ENCODE measurements at places on chromosomes 4 and X.

DNA sequence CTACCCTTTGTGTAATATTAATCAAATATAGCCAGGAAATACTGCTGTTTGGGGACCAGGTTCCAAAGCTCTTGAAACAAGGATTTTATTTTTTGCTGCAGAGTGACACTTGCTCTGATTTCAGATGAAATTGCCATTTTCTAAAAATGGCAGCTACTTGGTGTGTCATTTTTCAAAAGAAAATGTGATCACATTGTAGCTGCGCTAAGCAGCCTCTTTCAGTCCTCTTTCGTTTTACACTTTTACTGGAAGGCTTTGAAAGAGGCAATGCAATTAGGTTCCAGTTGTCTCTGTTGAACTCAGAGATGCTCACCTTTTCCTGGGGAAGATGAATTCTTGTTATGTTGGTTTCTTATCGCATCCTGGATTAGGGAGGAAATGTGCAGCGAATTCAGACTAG lies 85.1 kb downstream of the CT47B1 start:
- no peak for DNase-seq

GRCh38 chrX:66876776-66877175 lies 237.9 kb upstream of the EDA2R start:
- no peak for DNase-seq

DNA sequence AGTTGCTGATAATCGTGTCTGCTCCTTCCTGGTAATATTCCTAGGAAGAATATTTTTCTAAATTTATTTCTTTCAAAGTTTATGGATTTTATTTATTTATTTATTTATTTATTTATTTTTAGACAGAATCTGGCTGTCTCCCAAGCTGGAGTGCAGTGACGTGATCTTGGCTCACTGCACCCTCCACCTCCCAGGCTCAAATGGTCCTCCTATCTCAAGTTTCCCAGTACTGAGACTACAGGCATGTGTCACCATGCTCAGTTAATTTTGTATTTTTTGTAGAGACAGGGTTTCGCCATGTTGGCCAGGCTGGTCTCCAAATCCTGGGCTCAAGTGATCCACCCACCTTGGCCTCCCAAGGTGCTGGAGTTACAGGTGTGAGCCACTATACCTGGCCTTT lies 48.9 kb downstream of the PDLIM5 start:
- DNase-seq = no peak

DNA sequence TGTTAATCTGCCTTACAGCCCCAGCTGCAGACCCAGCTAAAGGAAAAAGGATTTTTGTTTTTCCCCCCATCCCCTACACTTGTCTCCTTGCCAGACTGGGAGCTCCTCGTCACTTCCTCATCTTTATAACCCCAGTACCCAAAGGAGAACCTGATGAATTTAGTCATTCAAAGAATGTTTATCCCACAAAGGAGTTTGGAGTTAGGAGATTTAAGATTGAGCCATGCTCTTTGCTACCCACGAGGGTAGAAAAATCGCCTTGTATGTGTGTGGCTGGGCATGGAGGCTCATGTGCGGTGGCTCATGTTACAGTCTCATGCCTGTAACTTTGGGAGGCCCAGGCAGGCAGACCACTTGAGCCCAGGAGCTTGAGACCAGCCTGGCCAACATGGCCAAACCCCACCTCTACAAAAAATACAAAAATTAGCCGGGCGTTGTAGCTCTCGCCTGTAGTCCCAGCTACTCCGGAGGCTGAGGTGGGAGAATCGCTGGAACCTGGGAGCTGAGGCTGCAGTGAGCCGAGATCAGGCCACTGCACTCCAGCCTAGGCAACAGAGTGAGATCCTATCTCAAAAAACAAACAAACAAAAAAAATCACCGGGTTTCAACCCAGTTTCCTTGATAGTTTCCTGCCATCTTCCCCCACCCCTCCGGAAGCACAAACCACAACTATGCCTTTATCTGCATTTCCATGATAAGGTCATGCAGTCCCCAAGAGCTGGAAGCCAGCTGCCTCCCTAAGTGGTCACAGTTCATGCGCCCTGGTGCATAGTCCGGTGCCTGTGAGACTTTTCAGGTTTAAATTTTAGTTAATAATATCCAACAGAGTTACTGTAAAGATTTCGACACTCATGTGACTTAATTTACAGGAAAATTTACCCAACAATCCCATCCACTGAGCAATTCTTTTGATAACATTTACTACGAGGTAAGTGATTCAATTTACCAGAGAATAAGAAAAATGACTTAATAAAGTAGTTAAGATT lies 1.5 kb downstream of the CFAP97 start:
- no peak for DNase-seq

DNA sequence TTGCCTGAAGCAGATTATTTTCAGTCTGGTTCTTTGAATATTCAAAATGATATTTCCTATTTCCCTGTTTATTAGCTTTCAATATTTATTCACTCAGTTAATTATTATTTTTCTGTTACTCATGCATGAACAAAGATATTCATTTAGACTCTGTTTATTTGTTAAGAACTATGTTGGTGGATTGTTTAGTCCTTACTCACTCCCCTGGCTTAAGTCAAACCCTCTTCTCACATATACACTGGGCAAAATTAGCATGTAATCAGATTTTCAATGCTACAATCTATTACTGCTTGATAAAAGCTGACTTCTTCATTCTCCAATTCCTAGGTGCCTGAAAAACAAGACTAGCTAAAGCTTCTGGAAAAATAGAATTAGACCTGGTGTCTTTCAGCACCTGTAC lies 335.8 kb downstream of the FAT4 start:
- no peak for DNase-seq

DNA sequence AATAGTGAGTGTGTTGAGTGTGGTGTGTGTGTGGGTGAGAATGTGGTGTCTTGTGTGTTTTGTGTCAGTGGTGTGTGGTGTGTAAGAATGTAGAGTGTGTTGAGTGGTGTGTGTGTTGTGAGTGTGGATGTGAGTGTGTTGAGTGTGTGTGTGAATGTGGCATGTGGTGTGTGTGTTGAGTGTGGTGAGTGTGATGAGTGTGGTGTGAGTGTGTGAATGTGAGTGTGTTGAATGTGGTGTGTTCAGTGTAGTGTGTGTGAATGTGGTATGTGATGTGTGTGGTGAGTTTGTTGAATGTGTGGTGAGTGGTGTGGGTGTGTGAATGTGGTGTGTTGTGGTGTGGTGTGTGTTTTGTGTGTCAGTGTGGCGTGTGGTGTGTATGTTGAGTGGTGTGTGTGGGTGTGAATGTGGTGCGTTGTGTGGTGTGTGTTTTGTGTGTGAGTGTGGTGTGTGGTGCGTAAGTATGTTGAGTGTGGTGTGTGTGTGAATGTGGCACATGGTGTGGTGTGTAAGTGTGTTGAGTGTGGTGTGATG lies 60.8 kb upstream of the SORCS2 start:
- no peak for DNase-seq

DNA sequence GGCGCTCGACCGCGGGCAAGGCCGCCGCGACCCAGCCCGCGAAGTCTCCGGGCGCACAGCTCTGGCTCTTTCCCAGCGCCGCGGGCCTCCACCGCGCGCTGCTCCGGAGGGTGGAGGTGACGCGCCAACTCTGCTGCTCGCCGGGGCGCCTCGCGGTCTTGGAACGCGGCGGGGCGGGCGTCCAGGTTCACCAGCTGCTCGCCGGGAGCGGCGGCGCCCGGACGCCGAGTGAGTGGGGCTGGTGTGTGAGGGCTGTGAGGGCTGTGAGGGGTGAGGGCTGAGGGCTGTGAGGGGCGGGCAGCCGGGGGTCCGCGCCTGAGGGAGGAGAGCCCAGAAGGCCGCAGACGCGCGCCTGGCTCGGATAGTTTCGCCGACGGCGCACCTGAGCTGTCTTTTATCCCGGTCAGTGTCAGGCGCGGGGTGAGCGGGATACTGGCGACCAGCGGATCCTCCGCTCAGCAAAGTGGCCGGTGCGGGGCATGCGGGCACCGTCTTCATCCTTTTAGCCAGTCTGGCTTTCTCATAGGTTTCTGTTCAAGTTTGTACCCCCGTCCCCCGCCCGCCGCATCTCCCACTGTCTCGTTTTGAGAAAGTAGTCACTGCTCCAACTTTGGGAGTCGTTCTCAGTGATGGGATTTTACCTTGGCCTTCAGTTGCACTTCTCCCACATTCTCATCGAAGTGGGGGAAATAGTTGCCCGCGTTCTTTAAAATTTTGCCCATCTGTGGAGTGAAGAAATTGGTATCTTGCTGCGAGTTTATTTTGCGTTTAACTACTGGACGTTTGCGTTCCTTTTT lies 586 bp downstream of the HERC5 start:
- DNase-seq = peak; percentile 21

DNA sequence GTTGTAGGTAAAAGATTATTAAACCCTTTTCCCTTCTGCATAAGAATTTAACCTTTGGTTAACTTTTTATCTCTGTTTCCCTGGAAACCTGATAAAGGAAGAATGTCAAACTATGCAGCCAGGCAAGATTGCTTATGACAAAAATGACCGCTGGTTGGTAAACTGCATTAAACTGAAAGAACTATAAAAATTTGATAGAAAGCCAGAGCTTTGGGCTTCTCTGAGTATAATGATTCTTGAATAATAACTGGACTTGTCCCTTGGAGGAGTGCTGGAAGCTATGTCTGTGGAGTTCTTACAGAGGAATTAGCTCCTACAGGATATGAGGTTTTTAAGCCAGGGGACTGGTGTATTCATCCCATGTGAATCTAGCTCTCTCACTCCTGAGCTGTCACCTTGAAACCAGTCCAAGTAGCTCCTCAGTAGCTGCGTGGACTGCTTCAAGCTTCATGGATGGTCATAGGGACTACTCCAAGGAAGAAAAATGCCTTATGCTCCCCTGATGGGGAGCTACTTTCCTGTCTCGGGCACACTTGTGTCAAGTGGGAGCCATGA lies 52.0 kb downstream of the RASL11B start:
- DNase-seq = peak; percentile 17

- DNase-seq = no peak
These were observed 26.3 kb downstream of the CCNQ start for GRCh38 chrX:153572601-153573000.

GRCh38 chr4:8192748-8193738 lies 6.0 kb upstream of the SH3TC1 start:
- no peak for DNase-seq

- no peak for DNase-seq
These were observed 311.2 kb downstream of the BMPR1B start for GRCh38 chr4:95068818-95069478.

DNA sequence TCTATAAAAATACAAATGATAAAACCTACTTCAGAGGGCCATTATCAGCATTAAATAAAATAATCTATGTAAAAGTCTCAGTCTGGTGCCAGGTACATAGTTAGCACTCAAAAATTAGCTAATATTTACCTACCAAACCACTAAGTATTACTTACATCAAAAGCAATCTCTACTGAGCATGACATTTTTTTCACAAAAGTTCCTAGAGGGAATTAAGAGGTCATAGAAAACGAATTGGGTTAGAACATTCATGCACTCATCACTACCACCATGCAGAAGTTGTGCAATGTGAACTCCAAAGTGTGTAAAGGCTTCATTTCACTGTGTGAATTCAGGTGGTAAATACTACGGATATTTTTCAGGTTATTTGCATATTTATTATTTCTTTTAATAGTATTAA lies 209.5 kb upstream of the FGF13 start:
- no peak for DNase-seq

GRCh38 chr4:147481577-147482109 lies 746 bp downstream of the EDNRA start:
- DNase-seq = no peak

DNA sequence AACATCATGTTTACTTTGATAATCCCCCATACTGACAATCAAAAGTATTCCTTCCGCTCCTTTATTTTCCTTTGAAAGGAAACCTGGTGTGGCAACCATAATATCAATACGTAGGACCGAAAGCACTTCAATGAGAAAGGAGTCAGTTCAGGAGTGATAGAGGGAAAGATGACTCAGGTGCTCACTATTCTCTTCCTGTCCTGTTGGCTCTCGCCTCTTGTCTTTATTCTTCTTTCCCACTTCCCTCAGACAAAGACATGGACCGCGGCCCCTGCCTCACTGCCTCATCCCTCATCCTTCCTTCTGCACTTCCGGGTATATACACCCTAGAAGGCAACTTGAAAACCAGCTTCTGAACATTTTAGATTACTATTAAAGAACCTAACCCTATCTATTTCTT lies 49.8 kb upstream of the TNIP3 start:
- DNase-seq = no peak

GRCh38 chr4:1765409-1766072 lies 27.6 kb upstream of the FGFR3 start:
- DNase-seq = no peak

- no peak for DNase-seq
These were observed 35.0 kb downstream of the LIMCH1 start for GRCh38 chr4:41572956-41573355.

GRCh38 chr4:184644553-184645307 lies 4.5 kb downstream of the CASP3 start:
- DNase-seq = no peak

DNA sequence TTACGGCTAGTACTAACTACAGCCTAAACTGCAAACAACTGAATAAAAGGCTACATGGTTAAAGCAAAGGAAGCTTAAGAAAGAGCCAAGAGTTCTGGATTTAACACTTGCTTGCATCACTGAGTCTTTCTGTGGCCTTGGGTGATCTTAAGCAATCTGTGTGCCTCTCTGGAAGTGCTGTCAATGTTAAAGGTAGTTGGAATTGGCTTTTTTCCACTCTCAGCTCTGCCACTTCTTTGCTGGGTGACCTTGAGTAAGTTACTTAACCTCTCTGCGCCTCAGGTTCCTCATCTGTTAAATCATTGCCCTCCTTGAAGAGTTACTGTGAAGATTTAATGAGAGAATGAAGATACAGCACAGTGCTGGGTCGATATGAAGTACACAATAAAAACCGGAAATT lies 15.7 kb downstream of the SLC2A9 start:
- no peak for DNase-seq

DNA sequence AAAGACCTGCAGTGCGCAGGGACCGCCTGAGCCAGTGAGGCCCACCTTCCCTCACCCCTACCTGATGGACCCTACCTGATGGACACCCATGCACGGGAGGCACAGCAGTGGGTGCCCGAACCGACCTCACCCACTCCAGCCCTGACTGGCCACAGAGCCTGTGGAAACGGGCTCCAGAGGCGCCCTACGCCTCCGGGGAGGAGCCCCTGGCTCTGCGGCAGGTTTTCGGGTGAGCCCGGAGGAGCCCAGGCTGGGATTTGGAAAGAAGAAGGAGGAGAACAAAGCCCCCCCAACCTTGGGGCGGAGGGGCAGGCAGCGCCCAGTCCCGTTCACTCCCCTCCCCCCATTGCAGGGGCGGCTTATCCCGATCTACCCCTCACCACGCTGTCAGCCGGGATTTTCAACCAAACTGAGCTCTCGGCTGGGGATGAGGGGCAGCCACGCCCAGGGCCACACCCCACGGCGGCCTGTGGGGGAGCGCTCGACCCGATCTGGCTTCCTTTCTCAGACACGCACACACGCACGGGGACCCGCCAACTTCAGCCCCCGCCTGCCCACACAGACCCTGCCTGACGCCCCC lies 675 bp downstream of the L1CAM start:
- DNase-seq = no peak

GRCh38 chrX:40835526-40835925 lies 100.2 kb upstream of the MED14 start:
- DNase-seq = no peak

GRCh38 chr4:154009191-154009590 lies 220.3 kb upstream of the SFRP2 start:
- DNase-seq = no peak

GRCh38 chr4:86630629-86631028 lies 36.5 kb downstream of the PTPN13 start:
- DNase-seq = no peak
